ENCODE measurements at places on chromosomes 2 and 18.

DNA sequence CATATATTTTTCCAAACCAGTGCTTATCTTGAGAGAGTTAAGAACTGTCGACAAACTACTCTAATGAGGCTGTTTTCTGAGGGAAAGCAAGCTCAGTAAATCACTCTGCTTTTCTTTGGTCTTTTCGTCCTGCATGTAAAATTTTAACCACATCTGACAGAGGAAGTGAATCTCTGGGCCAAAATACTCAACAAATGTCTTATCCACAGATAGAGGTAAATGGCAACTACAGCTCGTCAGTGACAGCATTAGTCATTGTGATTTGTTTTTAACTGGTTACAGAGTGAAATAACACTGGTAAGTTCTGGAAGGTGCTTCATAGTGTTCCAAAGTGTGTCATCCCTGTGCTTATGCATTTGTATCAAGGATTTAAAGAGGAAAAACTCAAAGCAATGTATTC, 82.6 kb upstream of the SLC8A1 start:
- no peak for DNase-seq

- DNase-seq = no peak
These were observed 276.5 kb upstream of the MGAT5 start for GRCh38 chr2:133977405-133977804.

- DNase-seq = no peak
These were observed 117.6 kb upstream of the ANKRD30BL start for GRCh38 chr2:132279344-132279743.

GRCh38 chr18:22434973-22435608, 17.4 kb upstream of the CTAGE1 start:
- no peak for DNase-seq

GRCh38 chr2:173049831-173050230, 25.8 kb upstream of the MAP3K20 start:
- DNase-seq = no peak

- DNase-seq = no peak
These were observed 70.6 kb downstream of the COPS8 start for GRCh38 chr2:237156031-237156856.

GRCh38 chr2:2842466-2842865, 511.4 kb upstream of the MYT1L start:
- no peak for DNase-seq

DNA sequence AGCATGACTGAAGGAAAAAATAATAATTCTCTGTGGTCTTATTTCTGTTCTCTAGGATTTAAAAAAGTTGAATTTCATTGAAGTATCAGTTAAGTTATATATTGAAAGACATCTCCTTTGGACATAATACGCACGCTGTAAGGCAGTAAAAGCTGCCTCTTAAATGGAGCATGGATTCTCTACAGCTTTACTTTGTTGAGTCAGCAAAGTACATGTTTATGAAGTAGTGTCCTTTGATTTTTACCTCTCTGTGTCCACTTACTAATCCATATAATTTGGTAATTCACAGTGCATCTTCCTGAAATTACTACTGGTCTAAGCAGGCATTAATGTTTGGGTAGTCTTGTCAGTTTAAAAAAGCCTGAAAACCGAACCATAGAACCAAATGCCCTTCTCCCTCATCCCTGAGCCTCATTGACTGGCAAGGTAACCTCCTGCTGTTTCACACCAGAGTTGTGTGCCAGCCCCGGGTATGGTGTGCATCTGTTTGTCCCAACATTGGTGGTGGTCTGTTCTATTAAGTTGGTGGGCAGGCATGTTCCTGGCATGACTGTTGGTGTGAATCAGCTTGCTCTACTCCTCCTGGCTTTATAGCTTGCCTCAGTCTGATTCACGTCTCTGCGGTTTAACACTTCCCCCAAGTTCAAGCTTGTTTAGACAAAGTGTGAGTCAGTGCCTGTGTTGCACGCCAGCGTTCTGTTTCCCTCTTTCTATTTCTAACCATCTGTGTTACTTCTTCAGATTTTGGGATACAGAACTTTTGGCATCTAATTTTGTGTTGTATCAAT, 71.0 kb upstream of the ITM2C start:
- peak; percentile 87 for DNase-seq
